ENCODE measurements at places on chromosomes 1 and 21.

DNA sequence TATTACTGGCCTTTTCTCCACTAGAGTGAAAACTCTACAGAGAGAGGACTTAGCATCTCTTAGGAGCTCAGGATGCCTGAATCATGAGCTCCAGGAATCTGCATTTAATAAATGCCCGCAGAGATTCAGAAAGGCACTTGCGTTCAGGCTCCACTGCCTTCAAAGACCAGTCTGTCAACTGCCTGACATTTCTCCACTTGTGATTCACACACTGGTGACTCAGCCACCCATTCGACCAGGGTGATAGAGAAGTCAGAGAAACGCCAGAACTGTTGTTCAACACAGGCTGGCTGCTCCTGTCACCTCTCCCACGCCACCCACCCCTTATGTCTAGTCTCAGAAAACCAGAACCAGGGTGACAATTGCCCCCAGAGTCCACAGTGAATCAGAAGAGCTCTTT lies 26.9 kb upstream of the LBR start:
- DNase-seq, result peak; percentile 37

GRCh38 chr1:211285196-211285595 lies 26.0 kb downstream of the RCOR3 start:
- no peak for DNase-seq

DNA sequence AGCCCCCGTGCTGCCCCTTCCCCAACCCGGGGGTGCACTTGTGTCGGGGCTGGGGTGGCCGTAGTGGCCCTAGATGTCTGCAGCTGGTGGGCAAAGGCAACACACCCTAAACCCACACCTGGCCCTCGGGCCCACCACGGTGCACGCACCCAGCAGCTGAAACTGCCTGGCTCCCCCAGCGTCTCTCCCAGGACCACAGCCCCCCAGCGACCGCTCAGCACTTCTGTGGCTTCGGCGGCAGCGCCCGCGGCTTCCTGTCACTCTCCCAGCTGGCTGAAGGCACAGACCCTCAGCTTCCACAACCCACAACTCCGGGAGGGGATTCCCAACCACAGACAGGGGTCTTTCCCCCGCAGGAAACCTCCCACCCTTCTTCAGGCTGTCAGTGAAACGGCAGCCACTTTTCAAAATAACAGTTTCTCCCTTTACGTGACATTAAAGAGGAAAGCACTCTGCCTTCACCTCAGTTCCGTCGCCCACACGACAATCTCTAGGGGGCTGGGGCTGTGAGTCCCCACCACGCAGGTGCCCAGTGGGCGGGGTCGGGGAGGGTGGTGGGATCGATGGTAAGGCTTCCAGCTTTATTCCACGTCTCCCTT lies 40.7 kb upstream of the COL6A2 start:
- no peak for DNase-seq

DNA sequence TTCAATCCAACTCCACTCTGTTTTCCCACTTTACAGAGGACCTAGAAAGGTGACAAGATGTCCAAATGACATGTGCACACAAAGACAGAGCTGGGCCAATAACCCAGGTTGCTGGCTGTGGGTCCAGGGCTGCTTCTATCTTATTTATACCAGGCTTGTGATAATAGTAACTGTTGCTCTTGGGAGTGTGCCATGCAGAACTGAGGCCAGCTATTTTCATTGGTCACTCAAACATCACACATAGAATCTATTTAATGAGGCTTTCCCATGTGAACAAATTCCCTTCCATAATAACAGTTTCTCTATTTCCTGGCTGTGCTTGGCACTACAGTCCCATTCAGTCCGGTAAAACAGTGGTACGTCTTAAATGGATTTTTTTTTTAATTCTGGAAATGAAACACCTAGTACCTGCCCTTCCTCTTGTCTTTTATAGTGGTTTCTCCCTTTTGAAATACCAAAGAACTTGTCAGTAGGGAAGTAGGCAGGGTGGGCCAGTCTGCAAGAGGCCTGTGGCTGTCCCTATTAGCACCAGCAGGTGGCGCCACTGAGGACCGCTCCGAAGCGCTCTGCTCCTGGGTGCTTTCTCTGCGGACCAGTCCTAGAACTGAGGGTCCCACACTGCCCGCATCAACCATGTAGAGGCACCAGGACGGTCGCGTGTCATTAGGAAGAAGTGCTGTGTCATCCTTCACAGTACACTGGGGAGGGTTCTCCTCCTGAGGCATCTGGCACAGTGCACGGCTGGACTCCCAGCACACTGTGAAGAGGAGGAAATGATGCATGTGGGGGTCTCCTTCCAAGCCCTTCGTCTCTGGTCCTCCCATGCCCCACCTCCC lies 52.1 kb downstream of the GPR161 start:
- DNase-seq, result no peak

GRCh38 chr1:176199707-176200106 lies 7.4 kb downstream of the COP1 start:
- no peak for DNase-seq

GRCh38 chr1:40435876-40436275 lies 14.4 kb upstream of the ZFP69B start:
- DNase-seq, result no peak

- DNase-seq, result no peak
Measured at GRCh38 chr21:17616831-17617230, 4.1 kb upstream of the BTG3 start.

- no peak for DNase-seq
Measured at GRCh38 chr1:25631750-25632485, 15.3 kb downstream of the MAN1C1 start.

GRCh38 chr1:223712850-223713474 lies 623 bp downstream of the CAPN2 start:
- no peak for DNase-seq

DNA sequence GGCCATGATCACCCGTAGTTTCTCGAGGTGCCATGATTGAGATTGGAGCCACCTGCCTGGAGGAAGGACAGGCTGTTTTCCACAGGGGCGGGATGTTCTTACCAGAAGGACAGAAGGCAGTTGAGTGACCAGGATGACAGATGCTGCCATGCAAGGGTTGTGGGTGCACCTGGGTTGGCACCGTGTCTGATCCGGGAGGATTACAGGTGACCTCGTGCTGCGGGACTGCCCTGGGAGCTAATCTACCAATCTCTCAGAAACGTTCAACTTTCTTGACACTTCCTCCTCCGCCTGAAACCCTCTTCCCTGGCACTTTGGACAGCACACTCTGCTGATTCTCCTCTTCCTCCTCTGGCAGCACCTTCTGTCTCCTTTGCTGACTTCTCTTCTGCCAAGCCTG lies 13.8 kb upstream of the SLC6A9 start:
- no peak for DNase-seq

- DNase-seq, result no peak
Measured at GRCh38 chr1:43587594-43587993, 56.9 kb downstream of the PTPRF start.

GRCh38 chr1:186496171-186496851 lies 35.4 kb upstream of the PDC start:
- DNase-seq, result no peak

DNA sequence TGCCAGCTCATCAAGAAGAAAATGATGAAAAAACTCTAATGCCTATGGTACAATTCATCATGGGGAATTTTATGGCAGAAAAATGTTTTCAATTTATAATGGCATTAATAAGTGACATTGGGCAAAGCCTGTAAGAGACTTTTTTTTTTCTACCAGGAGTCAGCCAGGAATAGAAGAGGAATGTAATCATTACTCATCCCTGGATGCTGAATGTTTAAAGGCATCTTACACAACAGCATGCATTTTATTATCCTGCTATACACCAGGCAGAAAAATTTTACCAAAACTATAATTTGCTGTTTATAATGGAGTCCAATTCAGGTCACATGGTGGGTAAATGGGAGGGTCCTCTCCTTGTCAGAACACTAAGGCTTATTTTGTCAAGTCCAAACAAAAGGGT lies 189.9 kb upstream of the BEND5 start:
- DNase-seq, result no peak

- no peak for DNase-seq
Measured at GRCh38 chr1:65009176-65009575, 42.8 kb upstream of the JAK1 start.

GRCh38 chr1:110067893-110068645 lies 2.4 kb downstream of the ALX3 start:
- DNase-seq, result no peak

DNA sequence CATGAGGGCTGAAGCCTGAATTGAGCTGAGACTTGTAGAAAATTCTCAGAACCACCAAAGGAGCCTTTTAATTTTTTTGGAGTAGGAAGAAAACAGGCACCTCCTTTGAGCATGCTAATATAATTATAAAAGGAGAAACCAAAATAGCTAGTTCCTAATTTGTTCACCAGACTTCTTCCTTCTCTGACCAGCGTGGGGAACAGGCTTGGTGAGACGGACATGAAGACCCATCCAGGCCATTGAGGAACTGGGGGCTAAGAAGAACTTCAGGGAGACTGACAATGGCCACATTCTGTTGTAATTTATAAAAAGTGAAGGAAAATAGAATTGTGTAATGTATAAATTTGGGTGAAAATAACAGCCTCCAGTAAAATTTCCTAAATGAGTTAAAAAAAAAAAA lies 62.6 kb downstream of the MAN1C1 start:
- DNase-seq, result no peak
